ENCODE measurements at places on chromosomes 2 and 18.
A peak's percentile ranks its signal among the peaks of the same experiment; 100 is the strongest.

- no peak for DNase-seq
These were observed 13.4 kb downstream of the CERS6 start for GRCh38 chr2:168469281-168469988.

GRCh38 chr2:100878000-100878791 lies 58.3 kb downstream of the NPAS2 start:
- no peak for DNase-seq

- no peak for DNase-seq
These were observed 87.5 kb upstream of the KCNE4 start for GRCh38 chr2:222964376-222965031.

- DNase-seq = no peak
These were observed 96.4 kb downstream of the CMPK2 start for GRCh38 chr2:6769346-6769745.

- DNase-seq = no peak
These were observed 15.9 kb upstream of the TXNDC2 start for GRCh38 chr18:9869715-9870430.

- no peak for DNase-seq
These were observed 57.7 kb downstream of the CENPO start for GRCh38 chr2:24850944-24851343.

GRCh38 chr2:60830991-60831390 lies 50.4 kb upstream of the REL start:
- no peak for DNase-seq

DNA sequence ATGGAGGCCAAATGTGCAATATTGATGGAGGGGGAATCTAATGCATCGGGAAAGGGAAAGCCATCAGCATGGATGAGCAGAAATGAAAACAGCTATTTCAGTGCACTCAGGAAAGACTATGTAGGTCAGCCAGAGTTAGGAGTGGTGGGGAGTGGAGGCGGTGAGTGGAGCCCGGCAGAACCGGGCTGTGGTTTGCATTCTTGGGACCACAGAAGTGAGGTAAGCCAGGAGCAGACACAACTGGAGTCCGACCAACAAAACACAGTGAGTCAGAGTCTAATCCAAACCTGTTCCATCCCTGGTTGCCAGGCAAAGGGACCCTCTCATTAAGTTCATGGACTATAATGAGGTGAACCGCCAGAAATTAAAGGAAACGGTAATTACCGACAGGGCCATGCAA lies 61.1 kb upstream of the RAB12 start:
- no peak for DNase-seq

- DNase-seq = no peak
These were observed 17.8 kb downstream of the NLRC4 start for GRCh38 chr2:32246911-32247310.

- DNase-seq = peak; percentile 24
These were observed 40.1 kb upstream of the CLASP1 start for GRCh38 chr2:121689356-121689755.

- DNase-seq = peak; percentile 16
These were observed 14.3 kb upstream of the RIOK3 start for GRCh38 chr18:23438608-23439366.

DNA sequence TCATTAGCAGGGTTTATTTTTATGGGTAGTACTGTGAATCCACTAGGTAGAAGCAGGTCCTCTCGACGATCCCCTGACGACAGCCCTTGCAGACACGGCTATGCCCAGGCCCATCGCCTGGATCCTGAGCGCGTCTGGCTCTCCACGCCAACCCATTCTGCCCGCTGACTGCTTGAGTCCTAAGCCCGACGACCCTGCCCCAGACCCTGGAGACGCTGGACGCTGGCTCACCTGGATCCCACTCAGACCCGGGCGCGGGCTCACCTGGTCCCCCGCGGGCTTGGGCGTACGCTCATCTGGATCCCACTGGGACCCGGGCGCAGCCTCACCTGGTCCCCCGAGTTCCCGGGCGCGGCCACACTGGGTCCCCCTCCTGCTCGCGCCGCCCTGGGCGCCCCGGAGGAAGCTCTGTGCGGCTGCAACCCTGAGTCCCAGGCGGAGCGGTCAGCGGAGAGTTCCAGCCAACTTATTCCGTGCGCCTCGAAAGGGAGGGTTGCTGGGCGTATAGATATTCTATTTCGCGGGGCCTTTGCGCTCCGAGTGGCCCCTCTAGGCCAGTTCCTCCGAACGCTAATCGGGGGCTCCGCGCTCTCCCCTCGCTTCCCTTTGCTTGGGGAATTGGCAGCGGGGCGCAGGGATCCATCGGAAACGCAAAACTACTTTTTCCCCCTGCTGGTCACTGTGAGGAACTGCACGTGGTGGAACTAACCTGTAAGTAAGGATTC lies 22.4 kb upstream of the RMP24 start:
- DNase-seq = peak; percentile 45

- DNase-seq = no peak
These were observed 11.7 kb downstream of the PSTPIP2 start for GRCh38 chr18:46060359-46060841.

- no peak for DNase-seq
These were observed 11.9 kb upstream of the NEURL3 start for GRCh38 chr2:96517079-96517478.

DNA sequence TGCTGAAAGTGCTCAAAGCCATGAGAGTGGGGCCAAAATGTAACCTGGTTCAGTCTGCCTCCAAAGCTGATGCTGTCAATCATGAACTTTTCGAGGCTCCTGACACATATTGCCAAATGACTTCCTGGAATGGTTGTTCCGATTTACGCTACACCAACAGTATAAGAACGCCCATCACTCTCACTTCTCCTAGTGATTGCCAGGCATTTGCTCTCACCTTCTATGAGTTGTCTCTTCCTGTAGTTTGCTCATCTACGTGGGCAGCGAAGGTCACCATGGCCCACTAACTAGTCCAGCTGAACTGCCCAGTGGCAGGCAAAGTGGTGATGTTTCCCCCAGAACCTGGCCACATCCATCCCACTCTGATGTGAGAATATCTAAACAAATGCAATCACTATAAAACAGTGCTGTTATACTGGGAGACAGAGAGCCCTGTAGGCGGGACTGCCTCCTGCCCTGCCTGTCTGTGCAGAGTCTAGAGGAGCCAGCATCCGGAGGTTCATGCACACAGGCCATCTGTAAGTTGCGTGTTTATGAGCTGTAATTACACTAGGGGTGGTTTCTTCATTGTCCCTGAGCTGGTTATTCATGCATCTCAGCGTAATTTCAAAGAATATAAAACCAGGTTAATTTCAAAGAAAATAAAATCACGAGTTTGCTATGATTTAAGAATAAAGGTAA lies 8.8 kb upstream of the CABLES1 start:
- DNase-seq = no peak

DNA sequence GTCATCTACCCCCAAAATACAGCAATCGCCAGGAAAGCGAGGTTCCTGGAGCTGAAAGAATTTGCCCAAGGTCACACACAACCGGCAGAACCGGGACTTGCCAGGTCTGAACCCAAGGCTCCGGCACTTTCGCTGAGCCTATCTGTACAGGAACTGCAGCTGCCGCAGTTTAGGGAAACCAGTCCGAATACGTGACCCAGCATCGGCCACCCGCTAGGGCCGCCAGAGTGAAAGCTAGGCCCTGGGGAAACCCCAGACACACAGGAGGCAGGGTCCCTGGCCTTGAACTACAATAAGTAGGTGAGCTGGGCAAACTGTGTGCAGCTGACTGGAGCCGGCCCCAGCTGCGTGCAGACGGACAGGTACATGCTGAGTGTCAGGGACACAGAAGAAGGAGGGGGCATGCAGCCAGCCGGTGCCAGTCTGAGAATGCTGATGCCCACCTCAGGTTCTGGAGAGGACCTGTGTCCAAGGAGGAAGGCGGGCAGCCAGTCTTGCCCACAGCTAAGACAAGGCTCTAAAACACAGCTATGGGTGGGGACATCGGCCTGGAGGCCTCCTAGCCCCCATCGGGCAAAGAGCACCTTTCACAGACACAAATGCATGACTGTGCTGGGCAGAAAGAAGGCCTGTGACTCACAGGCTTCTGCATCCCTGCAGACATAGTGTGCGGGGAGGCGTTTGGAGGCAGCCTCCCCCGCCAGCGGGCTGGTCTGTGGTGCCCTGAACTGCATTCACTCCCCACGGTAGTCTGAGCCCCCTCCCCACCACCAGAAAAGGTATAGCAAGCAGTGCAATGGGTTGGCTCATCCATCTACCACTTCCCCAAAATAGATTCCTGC lies 107.4 kb upstream of the ID2 start:
- DNase-seq = no peak

- DNase-seq = no peak
These were observed 40.9 kb downstream of the LRATD1 start for GRCh38 chr2:14673351-14673875.

GRCh38 chr2:235570966-235571692 lies 77.3 kb downstream of the AGAP1 start:
- DNase-seq = no peak

DNA sequence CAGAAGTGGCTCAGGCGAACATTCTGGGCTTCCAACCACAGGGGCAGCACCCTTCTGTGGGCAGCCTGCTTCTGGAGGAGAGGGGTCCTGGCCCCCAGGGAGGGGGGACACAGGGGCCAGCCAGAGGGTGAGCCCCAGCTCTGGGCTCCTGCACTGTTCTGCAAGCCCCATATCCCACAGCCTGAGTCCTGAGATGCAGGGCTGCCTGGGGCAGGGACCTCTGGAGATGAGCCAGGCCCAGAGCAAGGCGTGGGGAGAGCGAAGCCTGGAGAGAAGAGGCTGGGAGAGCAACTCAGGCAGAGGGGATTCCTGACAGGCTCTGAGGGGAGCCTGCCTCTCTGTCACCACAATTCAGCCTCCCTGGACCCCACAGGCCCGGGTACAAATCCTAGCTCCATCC lies 13.5 kb upstream of the PRSS56 start:
- DNase-seq = no peak

GRCh38 chr2:84022810-84023431 lies 436.2 kb downstream of the SUCLG1 start:
- DNase-seq = peak; percentile 39

GRCh38 chr2:10097352-10098148 lies 17.3 kb upstream of the CYS1 start:
- peak; percentile 86 for DNase-seq

All from WERI-Rb-1 (cell line).